HCT116 (cell line): ENCODE measurements at places on chromosomes 4 and X. TPM values are rescaled to one million over a fixed set of nuclear protein-coding genes. Genes with fewer than 3 reads are reported as not detected.

DNA sequence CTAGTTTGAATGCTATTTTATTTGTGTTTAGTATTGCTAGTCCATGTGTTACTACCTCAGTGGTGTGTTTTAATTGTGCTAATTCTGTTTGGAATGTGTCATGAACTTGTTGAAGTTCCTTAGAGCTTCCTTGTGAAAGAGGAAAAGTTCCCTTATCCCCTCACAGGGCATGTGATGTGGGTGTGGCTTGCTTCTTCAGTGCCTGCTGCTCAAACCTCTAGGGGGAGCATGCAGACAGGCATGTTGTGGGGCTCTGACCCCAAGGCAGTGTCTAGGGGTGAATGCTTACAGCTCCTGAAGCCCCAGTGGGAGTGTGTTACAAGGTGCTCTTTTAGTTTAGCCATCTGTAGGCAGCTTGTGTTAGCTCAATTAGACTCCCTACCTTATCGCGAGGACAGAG is 86.5 kb downstream of the MAGED4 start:
- no peaks in the 10 kb centered on the region for H3K36me3 ChIP-seq
- no peaks in the 10 kb centered on the region for H3K4me1 ChIP-seq
- H3K27ac ChIP-seq = no peak overlapping the region
- H3K27me3 ChIP-seq = peaks cover 3% of the 10 kb centered on the region; the same call in 1 of the 2 replicates
- DNase-seq = no peak

DNA sequence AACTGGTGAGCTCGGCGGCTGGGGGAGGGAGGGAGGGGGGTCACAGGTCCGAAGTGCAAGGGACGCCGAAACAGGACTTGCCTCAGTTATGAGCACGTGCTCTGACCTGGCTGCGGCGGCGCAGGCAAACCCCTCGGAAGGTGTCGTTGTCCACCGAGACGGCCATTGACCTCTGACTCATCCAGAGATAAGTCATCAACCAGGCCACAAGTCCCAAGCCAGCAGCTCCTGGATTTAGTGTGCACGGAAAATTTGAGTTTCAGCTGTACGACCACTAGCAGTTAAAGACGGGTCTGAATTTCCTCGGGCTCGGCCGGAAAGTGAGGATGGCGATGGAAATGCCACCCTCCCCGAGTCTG is 674 bp downstream of the SH3D19 start:
- peak overlapping the region; percentile 57 for H3K4me3 ChIP-seq
- H3K27me3 ChIP-seq = no peaks in the 10 kb centered on the region
- H3K4me1 ChIP-seq = peaks cover 38% of the 10 kb centered on the region
- H3K36me3 ChIP-seq = no peaks in the 10 kb centered on the region

- no peaks in the 10 kb centered on the region for H3K36me3 ChIP-seq
- no peak overlapping the region for H3K27ac ChIP-seq
- H3K27me3 ChIP-seq = no peaks in the 10 kb centered on the region
- no peaks in the 10 kb centered on the region for H3K4me1 ChIP-seq
Measured at GRCh38 chr4:39427520-39428114, 20.9 kb downstream of the KLB start.

GRCh38 chrX:38304010-38304409 is 23.3 kb downstream of the RPGR start:
- H3K4me1 ChIP-seq = no peaks in the 10 kb centered on the region
- DNase-seq = no peak
- no peak overlapping the region for H3K27ac ChIP-seq
- H3K4me3 ChIP-seq = no peak overlapping the region
- H3K36me3 ChIP-seq = no peaks in the 10 kb centered on the region

- H3K4me1 ChIP-seq = no peaks in the 10 kb centered on the region
- no peak overlapping the region for H3K4me3 ChIP-seq
- DNase-seq = no peak
- no peak overlapping the region for H3K27ac ChIP-seq
- H3K36me3 ChIP-seq = no peaks in the 10 kb centered on the region
Measured at GRCh38 chrX:14194711-14195110, 165.0 kb upstream of the GEMIN8 start.

DNA sequence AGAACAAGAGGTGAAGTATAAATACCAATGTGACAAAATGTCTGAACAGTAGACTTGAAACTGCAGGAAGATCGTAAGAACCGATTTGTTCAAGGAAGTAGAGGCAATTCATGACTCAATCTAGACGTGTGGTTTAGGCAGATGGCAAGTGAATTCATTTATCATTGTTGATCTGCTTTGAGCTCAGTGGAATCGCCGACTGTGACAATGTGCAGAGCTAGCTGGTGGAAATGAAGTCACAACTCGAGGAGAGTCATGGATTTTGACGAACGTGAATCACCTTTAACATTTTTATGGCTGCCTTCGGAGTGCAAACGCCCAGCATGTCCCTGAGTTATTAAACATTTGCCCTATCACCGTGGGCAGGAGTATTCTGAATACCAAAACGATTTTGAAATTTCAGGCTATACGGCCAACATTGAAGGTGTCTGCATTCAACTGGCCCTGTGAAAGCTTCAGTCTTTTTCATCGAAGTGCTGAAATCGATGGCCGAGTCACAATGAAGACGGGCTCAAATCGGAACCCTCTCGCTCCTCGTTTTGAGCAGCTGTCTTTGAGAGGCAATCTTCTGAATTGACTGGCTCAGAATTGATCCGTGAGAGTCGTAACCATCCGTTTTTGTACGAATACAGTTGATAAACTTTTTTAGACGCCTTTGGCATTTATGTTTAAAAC is 689 bp upstream of the OGT start:
- H3K27me3 ChIP-seq = no peaks in the 10 kb centered on the region
- DNase-seq = no peak
- H3K36me3 ChIP-seq = no peaks in the 10 kb centered on the region
- H3K4me3 ChIP-seq = peak overlapping the region; percentile 86
- H3K27ac ChIP-seq = peak overlapping the region; percentile 56

DNA sequence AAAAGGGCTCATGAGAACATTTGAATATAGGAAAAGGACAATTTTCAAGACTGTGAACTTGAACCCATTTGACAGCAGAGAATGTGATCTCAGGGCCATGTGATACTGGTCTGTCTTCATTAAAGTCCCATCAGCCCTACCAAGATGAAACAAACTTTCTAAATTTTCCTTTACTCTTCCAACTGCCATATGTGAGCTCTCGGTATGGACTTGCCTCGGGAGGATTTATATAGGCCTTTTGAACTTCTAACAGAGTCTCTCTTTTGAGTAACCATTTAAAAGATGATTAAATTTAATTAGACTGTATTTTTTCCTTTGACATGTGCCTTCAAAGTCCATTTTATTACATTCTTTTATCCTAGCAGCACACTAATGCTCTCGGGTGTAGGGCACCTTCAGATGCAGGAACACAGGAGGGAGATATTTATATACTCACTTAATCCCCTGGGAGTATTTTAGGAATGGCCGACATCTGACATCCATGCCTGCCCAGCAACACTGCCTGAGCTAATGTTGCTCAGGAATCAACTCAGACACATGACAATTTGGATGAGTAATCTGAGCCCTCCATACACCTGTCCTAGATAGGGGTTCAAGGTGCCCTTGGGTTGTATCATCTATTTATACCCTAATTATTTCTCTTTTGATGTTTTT is 155.0 kb downstream of the SLC7A11 start:
- no peak for DNase-seq
- H3K36me3 ChIP-seq = no peaks in the 10 kb centered on the region
- H3K27me3 ChIP-seq = no peaks in the 10 kb centered on the region
- no peak overlapping the region for H3K4me3 ChIP-seq

- no peak for DNase-seq
- H3K36me3 ChIP-seq = no peaks in the 10 kb centered on the region
- H3K27me3 ChIP-seq = no peaks in the 10 kb centered on the region
- no peak overlapping the region for H3K27ac ChIP-seq
- no peak overlapping the region for H3K4me3 ChIP-seq
- H3K4me1 ChIP-seq = no peaks in the 10 kb centered on the region
Measured at GRCh38 chr4:87299898-87300297, 22.8 kb downstream of the HSD17B13 start.

- H3K27ac ChIP-seq = no peak overlapping the region
- no peak for DNase-seq
- no peaks in the 10 kb centered on the region for H3K27me3 ChIP-seq
- H3K4me1 ChIP-seq = no peaks in the 10 kb centered on the region
Measured at GRCh38 chrX:27953171-27953570, 28.1 kb downstream of the DCAF8L1 start.

DNA sequence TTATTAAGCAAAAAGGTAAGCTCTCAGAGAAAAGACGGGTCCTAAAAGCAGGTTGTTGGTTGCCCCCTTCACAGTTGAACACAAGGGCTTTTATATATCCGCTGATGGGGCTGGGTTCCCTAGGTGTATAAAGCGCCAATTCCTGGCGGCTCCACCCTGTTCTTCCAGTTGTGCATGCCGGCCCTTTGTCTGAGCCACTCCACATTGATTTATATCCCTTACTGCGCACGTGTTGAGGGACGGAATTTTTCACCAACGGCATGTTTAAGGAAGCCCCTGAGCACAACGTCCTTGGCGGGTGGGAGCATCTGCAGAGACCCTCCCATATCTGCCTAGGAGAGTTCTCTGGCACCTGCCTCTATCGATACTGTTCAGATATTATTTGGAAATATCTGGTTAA is 135.7 kb downstream of the DTHD1 start:
- no peaks in the 10 kb centered on the region for H3K36me3 ChIP-seq
- DNase-seq = no peak
- H3K27ac ChIP-seq = no peak overlapping the region
- no peaks in the 10 kb centered on the region for H3K4me1 ChIP-seq
- H3K4me3 ChIP-seq = no peak overlapping the region
- H3K27me3 ChIP-seq = no peaks in the 10 kb centered on the region

GRCh38 chrX:80471582-80471981 is 51.3 kb downstream of the TENT5D start:
- H3K4me1 ChIP-seq = no peaks in the 10 kb centered on the region
- no peak overlapping the region for H3K4me3 ChIP-seq
- no peak for DNase-seq
- H3K27me3 ChIP-seq = no peaks in the 10 kb centered on the region
- no peak overlapping the region for H3K27ac ChIP-seq

DNA sequence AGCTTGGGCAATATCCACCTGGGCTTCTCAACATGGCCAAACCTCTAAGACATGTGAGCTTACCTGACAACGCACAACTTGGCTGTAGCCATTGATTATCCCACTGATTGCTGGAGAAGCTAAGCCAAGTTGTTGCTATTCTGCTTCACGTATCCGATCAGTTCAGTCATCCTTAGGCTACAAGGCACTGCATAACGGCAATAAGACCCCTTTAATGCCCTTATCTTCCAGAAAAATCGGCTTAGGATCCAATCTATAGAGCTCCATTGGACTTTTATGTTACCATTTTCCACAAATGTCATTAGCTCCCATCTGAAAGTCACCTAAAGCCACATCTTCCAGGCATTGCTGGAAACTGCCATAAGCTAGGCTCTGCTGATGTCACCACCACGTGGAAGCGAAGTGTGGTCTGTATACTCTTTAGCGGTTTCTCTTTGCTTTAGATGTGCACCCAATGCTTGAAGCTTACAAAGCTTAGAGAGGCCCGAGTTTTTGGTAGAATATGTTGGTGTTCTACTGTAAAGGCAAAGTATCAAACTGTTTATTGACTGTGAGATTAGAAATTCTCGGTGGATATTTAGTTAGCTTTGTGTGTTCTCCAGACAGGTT is 163.1 kb downstream of the CPE start:
- no peak overlapping the region for H3K4me3 ChIP-seq
- H3K4me1 ChIP-seq = no peaks in the 10 kb centered on the region
- H3K27ac ChIP-seq = no peak overlapping the region
- DNase-seq = no peak
- no peaks in the 10 kb centered on the region for H3K36me3 ChIP-seq

DNA sequence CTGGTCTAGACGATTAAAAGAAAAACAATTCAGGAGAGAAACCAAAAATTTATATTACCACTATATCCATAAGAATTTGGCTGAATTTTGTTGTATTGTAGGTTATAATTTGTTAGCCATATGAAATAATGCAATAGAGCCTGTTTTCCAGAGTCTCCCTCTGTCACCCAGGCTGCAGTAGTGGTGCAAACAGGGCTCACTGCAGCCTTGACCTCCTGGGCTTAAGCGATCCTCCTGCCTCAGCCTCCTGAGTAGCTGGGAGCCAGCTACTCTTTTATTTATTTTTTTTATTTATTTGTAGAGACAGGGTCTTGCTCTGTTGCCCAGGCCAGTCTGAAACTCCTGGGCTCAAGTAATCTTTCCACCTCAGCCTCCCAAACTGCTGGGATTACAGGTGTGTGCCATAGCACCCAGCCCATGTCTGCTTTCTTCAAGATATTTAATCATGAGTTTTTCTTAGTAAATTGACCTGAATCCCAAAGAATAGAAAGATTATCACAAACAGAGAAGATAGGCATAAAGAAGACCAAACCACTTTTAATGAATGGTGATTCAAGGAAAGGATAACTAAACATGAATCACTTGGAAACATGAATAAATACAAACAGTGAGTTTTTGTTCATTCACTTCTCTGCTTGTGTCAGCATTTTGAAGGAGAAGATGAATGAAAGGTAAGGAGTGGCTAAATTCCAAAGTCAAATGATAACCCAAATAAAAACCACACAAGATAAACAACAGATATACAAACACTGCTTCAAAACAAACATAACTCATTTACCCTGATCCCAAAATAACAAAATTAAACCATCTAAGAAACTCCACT is 82.1 kb downstream of the PPP3CA start:
- H3K36me3 ChIP-seq = no peaks in the 10 kb centered on the region
- H3K27me3 ChIP-seq = no peaks in the 10 kb centered on the region
- no peak overlapping the region for H3K27ac ChIP-seq
- no peak overlapping the region for H3K4me3 ChIP-seq
- peaks cover 12% of the 10 kb centered on the region; the same call in 1 of the 2 replicates for H3K4me1 ChIP-seq

DNA sequence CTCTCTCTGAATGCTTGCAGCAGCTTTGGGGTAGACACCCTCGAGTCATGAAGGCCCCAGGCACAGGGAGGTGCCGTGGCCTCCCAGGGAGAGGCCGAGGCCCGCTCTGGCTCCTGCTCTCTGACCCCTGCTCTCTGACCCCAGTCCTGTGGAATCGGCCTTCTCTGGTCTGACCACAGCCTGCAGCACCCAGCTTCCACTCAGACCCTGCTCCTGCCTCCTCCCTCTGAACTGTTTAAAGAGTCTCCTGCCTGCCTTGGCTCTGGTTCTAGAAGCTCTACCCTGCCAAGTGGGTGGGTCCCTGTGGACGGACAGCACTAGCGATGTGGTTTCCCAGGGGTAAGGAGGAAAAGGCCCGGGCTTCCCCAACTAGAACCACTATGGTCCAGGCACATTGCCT is 78.2 kb upstream of the TMEM150C start:
- no peak for DNase-seq
- no peaks in the 10 kb centered on the region for H3K27me3 ChIP-seq
- H3K27ac ChIP-seq = no peak overlapping the region
- H3K36me3 ChIP-seq = no peaks in the 10 kb centered on the region
- H3K4me3 ChIP-seq = no peak overlapping the region

The USP26 gene
- not detected for total RNA-seq

The PAGE2B gene
- total RNA-seq = not detected

The GRID2 gene
- not detected for total RNA-seq

The CXCL3 gene
- total RNA-seq = 1.9 TPM

The ADRA2C gene
- total RNA-seq = 28.1 TPM

The STK26 gene
- 30.5 TPM for total RNA-seq

The RAB40A gene
- not detected for total RNA-seq

The GPRIN3 gene
- total RNA-seq = 0.39 TPM
